ENCODE measurements at places on chromosomes 12 and 14. TPM values are rescaled to one million over a fixed set of nuclear protein-coding genes. Genes with fewer than 3 reads are reported as not detected.

GRCh38 chr14:59328454-59328853, 136.7 kb downstream of the GPR135 start:
- DNase-seq, result no peak

DNA sequence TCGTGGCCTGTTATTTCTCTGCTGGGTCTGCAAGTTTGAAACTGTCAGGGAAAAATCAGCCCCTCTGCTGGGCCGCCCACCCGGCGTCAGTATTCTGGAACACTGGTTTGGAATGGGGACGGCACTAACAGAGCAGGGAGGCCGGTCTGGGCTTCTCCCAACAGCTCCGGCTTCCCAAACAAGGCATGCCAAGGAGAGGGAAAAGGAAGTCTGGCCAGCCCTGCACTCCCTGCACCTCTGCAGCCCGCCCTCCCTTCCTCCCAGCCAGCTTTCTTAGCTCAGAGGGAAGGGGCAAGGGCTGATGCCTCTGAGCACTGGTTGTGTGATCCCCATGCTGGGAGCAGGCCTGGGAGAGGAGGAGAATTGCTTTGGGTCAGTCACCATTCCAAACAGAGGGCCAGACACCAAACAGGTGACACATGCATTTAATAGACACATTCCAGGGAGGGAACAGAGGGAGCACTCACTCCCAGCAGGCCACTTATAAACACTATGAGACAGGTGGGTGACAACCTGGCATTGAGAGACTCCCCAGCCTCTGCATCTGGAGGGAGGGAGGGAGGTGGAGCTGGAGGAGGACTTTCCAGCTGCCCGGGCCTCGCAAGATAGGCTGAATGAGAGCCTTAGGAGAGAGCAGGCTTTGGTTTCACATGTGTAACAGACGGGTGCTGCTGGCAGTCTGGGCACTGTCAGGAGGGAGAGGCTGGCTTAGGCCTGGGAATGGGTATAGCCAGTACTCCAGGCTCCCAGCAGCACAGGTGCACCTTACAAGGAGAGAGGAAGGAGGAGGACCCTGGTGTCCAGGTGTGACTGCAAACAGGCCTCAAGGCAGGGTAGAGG, 10.3 kb downstream of the KRT75 start:
- DNase-seq, result no peak

GRCh38 chr14:92549105-92549858, 35.7 kb downstream of the RIN3 start:
- DNase-seq, result peak; percentile 55

GRCh38 chr14:61454545-61454944, 133.2 kb downstream of the PRKCH start:
- DNase-seq, result no peak

GRCh38 chr12:57072661-57073060, 5.9 kb downstream of the NEMP1 start:
- DNase-seq, result no peak

GRCh38 chr12:80188576-80188975, 89.2 kb downstream of the OTOGL start:
- no peak for DNase-seq

- no peak for DNase-seq
Observed at GRCh38 chr14:85479771-85480170, 50.2 kb upstream of the FLRT2 start.

DNA sequence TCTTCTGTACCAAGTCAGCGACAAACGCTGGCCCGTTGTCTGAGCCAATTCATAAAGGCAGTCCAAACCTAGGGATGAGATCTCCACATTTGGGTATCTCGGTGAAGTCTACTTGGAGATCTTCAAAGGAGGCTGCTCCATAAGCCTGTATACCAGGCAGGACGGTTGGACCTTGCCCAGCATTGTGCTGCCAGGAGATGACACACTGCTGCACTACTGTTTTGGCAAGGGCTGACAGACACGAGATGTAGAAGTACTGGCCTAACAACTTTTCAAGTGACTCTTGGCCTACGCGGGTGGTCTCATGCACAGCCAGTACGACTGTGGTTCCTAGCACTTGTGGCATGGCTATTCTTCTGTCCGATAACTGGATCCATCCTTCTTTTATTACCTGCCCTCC, 135.3 kb downstream of the SLC38A6 start:
- DNase-seq, result peak; percentile 45

DNA sequence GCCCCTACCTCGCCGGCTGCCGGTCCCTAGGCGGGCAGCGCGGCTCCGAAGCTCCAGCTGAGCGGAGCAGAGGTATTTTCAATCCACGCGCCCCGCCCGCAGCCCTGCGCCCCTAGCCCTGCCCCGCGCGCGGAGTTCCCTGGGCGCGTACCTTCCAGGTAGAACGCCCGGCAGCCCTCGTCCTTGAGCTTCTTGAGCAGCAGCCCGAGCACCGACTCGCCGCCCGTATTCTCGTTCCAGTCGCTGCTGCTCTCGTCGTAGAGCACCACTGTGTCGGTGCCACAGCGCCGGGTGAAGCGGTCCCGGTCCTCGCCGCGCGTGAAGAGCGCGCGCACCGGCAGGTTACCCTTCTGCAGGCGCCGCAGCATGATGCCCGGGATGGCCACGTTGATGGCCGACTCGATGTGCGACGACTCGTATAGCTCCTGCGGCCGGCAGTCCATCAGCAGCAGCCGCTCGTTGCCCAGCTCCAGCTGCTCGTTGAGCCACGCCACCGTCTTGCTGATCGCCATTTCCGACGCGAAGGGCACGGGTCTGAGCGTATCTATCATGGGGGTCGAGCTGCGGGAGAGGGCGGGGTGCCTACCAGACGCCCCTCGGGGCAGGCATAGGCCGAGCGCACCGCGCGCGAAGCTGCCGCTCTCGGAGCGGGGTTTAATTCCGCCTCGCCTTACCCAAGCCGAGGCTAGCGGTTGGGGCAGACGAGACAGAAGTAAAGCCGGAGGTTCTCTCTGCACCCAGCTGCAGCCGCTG, 636 bp downstream of the DUSP6 start:
- peak; percentile 70 for DNase-seq

DNA sequence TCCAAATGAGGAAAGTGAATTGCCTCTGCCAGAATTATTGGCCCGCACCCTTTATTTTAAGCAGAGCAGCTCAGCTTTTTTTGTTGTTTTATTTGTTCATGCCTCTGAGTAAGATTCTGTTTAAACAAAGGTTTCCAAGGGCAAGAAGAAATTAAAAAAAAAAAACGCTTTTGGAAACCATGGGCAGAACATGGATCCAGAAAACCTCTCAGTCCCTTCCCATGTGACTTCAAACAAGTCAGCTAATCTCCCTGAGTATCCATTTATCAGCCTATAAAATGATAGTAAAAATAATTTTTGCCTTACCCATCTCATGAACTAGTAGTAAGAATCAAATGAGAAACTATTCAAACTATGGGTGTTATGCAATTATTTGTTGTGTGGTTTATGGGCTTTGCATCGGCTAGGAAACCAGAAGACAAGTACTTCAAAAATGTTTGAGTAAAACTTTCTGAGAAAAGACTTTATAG, 27.6 kb downstream of the KITLG start:
- no peak for DNase-seq

DNA sequence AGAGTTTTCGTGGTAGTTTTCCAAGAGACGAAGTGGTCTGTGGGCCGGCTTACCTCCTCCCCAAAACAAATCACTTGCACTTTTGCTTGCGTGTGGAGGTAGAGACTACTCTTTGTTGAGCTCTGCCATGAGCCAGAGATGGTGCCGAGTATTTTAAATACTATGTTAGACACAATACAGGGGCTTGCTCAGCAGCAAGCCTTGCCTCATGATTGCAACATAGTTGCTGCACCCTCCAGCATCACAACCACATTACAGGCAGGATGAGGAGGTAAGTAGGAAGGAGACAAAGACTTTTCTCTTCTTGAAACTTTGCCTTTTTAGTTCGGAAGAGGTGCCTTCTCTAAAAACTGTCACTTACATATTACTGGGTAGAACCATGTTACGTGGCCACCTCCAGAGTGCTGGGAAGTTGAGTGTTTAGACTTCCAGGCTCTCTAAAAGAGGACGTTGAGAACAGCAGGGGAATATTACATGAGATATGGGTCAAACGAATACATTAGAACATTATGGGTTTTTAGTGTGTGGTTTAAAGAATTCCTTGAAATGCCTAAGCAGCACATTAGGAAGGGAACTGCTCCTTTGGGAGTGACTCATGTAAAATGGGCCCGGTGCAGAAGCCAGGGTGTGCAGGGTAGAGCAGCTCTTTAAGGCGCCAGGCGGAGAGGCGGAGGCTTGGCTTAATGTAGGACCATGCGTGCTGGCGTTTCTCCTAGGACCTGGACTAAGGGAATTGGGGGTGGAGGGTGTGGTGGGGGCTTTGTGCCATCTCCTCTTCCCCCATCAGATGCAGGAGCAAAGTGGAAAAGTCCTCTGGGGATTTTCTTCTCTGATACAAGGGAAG, 110.6 kb upstream of the PRMT8 start:
- DNase-seq, result no peak

The AQP2 gene
- total RNA-seq, result not detected

The DCD gene
- not detected for total RNA-seq

The CCDC198 gene
- not detected for total RNA-seq

The TSHR gene
- total RNA-seq, result not detected

The TRIAP1 gene
- total RNA-seq, result 24.4 TPM

The AICDA gene
- total RNA-seq, result not detected

The LRFN5 gene
- 1.0 TPM for total RNA-seq

The ACOT6 gene
- total RNA-seq, result not detected

Data from psoas muscle (tissue), 8 donors.